HT1080 (cell line): ENCODE measurements at places on chromosomes 16 and 17.

GRCh38 chr16:62985722-62986121, 949.5 kb upstream of the CDH8 start:
- DNase-seq: no peak

DNA sequence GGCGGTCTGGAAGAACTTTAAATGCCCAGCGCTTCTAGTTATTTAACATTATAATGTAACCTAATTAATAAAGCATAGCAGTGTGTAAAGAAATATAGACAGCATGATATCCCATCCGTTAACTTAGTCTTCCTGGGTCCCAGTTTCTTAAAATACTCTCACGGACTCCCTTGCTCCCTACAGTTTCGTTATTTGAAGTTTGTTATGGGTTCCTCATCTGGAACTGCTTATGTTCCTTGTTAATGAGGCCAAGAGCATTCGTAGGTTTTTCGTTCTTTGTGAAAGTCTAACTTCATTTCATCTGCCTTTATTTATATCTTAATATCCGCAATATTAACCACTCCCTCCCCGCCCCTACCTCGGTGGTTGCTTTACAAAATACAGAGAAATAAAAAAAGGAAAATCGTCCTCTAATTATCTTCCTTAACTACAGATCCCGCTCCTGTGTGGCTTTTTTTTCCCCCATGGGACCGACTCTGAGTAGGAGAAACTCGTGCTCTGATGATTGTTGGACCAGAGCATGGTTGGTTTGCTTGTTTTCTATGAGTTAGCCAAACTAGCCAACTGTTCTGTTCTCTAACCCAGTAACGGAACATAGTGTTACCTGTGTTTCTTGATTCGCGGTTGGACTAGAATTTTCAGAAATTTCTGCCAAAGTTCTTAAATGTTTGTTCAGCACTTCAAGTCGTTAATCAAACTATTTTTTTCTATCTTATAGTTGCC, 863 bp downstream of the ADPRM start:
- DNase-seq: peak; percentile 12

DNA sequence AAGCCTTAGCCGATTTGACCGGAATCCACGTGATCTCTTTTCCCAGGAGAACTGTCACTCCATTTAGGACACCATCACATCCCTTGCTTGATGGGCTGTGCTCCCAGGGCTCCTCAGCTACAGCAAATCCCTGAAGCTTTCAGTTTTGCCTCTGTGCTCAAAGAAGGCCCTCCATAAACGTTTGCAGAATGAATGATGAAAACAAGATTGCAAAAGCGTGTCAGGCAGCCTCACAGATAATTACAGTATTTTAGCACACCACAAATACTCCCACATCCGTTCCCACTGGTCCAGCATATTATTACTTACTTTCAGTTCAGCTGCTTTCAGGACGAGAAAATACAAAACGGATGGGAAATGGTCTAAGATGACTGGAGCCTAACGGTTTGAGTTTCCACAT, 84.6 kb downstream of the USP31 start:
- no peak for DNase-seq

DNA sequence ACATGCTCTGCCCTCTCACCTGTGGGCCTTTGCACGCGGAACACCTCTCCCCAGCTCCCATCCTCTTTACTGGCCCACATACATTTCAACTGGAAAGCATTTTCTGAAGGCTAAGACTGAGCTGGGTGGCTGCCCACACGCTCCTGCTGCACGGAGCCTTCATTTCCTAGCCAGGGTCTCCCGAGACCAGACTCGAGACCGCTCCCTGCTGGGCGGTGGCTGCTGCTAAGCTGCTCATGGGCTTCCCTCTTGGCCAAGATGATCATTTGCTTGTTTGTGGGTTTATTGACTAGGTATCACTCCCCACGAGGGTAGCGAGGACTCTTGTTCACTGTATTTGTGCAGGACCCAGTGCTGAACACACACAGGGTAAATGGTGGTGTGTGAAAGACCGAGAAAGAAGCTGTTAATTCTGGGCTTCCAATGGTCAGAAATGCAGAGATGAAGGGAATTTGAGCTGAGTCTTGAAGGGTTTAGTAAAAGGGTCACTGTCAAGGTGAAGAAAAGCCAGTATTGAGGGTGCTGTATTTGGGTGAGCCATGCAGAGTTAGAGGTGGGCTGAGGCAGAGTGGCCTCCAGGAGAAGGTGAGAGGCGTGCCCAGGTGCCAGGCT, 907 bp downstream of the TRAPPC2L start:
- peak; percentile 56 for DNase-seq

GRCh38 chr16:64144617-64145016, 977.2 kb downstream of the CDH11 start:
- DNase-seq: peak; percentile 39

DNA sequence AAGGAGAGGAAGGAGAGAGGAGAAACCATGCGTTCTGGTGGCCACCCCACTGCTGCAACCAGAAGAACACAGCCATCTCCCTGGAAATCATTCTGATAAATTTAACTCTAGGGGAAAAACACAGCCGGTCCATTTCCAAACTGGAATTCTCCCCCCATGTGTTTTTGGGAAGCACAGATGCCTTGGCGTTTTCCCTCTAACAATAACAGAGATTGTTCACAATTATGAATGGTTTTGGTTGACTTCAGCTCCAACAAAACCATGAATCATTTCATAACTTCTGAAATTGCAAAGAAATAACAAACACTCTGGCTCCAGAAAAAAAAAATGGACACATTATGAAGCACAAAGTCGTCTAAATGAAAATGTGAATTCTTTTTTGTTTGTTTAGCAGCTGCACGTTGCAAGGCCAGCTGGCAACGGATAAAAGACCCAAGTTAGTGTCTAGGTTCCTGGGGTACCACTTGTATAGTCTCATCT, 46.2 kb downstream of the GNAO1 start:
- no peak for DNase-seq

DNA sequence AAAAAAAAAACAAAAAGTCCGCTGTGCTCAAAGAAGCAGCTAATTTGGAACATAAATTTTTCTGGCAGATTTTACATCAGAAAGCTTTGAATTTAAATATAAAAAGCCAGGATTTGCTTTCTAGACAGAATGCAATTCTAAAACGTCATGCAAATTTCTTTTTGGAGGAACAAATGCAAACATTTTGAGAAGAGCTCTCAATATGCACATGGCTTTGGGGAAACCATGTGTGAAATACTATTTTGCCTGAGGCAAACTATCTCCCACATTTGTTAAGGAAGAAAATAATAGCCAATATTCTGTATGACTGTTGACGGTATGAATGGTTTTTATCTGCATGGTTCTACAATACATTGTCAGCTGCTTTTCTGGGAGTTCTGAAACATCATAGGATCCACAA, 320.0 kb upstream of the PSMD7 start:
- DNase-seq: no peak

GRCh38 chr16:69324013-69324531, 6.3 kb downstream of the PDF start:
- DNase-seq: no peak

- no peak for DNase-seq
Measured at GRCh38 chr17:40311575-40311974, 2.6 kb downstream of the RARA start.

DNA sequence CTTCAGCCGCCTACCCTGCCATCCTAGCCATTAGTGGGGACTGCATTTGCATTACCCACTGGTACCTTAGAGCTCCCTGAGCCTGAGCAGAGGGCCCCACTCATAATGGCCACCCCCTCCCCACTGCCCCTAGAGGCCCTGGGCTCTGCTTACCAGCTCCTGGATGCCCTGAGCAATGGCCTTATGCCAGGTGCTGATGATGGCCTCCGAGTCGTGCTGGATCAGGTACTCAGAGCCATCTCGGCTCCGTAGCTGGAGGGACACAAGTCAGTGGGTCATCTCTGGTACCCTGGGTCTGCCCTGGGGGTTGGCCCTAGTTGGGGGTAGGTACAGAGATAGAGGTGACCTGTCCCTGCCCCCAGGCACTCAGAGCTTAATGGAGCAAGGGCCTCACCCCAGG, 34.9 kb downstream of the ARHGAP27 start:
- DNase-seq: no peak

- peak; percentile 25 for DNase-seq
Measured at GRCh38 chr17:19370493-19370960, 7.8 kb upstream of the MAPK7 start.

DNA sequence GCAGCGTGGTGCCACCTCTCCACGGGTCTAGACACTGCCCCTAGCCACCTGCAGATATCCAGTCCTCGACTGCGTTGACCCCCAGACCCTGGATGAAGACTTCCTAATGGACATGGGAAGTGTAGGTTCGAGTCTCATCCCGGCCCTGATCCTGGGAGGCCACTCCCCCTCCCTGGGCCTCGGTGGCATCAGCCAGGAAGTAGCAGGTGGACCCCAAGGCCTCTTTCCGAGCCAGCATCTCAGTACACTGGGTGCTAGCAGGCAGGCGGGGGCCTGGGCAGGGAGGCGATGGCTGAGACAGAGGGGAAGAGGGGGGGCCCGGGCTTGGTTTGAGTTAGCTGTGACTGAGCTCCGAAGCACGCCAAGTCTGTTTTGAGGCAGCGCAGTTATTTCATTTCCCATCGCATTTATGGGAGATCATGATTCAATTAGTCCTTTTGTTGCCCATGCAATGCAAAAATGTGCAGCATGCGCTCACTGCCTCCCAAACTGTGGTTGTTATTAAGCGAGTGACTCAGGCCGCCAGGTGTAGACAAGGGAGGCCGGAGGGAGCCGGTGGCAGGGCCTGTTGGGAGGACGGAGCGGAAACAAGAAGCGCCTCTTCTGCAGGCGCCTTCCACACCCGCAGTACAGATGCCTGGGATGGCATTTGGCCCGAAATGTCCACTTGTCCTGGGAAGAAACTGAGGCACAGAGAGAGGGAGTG, 25.3 kb upstream of the ZNF469 start:
- DNase-seq: no peak

GRCh38 chr17:55295411-55296170, 30.8 kb downstream of the HLF start:
- DNase-seq: peak; percentile 51

GRCh38 chr16:61045931-61046330, 990.3 kb downstream of the CDH8 start:
- DNase-seq: no peak

DNA sequence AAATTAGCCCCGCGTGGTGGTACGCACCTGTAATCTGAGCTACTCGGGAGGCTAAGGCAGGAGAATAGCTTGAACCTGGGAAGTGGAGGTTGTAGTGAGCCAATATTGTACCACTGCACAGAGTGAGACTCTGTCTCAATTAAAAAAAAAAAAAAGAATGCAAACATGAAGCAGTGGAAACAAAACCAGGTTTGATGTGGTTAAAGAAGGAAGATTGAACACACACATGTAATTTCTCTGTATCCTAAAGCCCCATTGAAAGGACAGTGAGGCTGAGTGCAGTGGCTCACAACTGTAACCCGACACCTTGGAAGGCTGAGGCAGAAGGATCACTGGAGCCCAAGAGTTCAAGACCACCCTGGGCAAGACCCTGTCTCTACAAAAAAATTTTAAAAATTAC, 26.5 kb upstream of the SBK1 start:
- no peak for DNase-seq

DNA sequence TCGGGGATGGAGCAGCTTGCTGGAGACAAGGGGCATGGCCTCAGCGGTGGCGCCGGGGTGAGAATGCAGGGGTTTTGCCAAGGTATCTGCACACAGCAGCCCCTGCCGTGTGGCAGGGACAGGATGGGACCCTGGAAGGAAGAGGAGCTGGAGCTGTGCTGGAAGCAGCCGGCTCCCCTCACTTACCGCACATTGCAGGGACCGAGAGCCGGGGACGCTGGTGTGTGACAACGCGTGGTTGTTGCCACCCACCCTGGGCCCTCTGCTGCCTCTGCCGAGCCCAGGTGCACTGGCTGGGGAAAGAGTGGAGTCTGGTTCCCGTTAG, 3.0 kb downstream of the NUBP2 start:
- no peak for DNase-seq

GRCh38 chr16:69199382-69199781, 12.4 kb downstream of the SNTB2 start:
- DNase-seq: peak; percentile 61

DNA sequence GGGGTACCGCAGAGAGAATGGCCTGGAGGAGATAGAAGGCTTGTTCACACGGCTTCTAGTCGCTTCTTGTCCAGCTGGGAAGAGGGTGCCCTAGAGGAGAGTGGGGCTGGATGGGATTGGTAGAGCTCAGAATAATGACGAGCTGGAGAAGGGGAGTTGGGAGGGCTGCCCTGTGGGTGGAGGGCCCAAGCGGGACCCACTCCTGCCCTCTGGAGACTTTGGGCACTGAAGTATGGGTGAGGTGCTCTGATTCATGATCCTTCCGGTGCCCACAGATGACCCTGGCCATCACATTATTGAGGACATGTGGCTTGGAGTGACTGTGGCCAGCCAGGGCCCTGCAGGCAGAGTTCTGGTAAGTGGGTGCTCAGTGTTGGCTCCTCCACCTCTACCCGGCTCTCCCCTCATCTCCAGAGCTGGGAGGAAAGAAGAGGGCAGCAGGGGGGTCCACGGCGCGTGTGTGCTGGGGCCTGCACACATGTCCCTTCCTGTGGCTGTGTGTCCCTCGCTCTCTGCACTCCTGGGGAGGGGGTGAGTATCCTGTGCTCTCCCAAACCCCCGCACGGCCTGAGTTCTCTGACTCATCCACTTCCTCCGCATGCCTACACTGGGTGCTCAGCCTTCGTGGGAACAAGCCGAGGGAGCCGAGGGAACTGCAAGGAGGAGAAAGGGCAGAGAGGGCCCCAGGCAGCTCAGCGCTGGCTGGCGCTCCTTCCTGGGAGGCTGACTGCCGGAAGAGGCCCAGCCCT, 8.5 kb downstream of the ITGA3 start:
- DNase-seq: peak; percentile 99

DNA sequence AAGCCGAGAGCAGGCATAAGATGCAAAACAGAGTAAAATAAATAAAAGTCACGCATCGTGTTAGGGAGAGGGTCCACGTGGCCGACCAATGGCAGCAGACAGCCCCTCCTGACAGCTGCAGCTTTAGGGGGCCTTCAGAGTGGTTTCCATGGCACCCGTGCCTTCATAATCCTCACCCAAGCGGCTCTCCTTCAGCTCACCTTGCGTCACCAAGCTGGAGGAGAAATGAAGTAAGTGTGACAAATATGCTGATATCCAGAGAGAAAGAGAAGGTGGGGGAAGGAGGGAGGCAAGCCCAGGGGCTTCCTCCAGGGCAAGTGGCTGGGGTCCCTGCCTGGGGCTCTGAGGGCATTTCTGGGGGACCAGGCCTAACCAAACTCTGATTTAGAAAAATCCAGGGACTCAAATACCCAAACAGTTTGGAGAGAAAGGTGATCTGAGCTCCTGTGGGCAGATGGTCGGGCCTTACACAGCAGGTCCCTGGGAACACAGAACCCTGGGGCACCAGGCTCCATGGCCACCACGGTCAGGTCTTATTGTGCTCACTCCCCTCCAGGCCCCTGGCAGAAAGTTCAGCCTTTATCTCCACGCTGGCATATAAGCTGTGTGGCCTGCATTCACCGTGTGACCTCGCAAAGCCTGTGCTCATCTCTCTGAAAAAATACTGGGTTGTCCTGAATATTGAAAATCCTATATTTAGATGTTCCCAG, 80.7 kb upstream of the TNRC6C start:
- no peak for DNase-seq

- DNase-seq: peak; percentile 82
Measured at GRCh38 chr16:26816885-26817571, 249.7 kb upstream of the C16orf82 start.
